ENCODE measurements at places on chromosomes 2 and 18.

- no peak for DNase-seq
Measured at GRCh38 chr2:5343785-5344335, 348.3 kb upstream of the SOX11 start.

DNA sequence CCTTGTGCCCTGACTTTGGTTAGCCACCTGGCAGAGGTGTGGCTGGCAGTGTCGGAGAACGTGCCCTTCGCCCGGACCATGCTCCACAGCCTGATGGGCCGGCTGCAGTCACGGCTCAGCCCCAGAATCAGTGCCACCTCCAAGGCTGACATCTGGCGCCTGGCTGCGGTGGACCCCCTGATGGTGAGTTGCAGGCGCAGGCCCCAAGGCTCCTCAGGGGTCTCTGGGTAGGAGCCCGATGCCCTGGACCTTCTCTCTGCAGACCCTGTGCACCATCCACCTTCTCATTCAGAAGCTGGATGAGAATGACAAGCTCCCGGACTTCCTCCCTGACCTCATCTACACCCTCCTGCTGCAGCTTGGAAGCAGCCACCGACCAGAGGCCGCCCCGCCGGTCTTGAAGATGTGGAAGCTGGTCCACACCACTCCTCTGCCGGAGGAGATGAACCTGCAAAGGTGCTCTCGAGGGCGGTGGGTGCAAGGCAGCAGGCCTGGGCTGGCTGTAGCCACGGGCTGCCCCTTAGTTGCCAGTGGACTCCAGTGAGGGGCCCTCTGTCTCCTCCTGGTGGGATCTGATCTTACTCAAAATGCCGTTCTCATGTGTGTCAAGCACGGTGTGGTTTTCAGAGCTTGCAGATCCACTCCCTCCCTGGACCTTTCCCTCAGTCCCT is 32.1 kb downstream of the HJURP start:
- DNase-seq = no peak

GRCh38 chr2:38387887-38388286 is 10.8 kb upstream of the ATL2 start:
- DNase-seq = no peak

DNA sequence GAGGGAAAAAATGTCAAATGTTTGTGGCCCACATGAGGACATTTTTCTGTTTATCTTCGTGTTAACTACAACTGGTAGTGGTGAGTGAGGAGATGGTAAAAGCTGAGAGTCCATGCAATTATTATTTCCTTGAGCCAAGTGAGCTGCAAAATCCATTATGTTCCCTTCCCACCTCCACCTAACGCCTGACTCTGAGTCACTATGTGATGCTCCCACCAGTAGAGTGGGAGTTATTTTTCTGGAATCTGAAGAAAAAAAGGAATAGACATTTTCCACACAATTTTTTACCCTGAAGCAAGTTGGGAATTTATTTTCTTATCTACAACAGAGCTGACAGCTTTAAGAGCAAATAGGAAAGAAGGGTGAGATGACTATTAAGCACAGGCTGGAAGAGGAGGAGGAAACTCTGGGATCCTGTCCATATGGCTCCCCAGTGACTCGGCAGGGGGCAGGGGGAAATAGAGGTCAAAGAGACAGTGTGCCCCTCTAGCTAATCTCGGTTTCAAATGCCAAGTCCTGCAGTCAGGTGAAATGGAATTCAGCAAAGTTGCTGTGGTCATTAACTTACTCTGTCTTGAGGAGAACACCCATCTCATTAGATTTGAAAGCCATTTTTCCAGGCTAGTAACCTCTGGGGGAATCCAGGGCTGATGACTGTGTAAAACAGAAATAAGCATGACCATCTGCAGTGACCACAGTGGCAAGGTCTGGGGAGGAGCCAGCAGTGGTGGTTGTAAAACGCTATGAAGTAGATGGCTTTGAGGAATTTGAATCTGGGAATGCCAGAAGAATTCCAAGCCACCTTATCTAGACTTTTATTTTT is 463.9 kb downstream of the STK39 start:
- peak; percentile 58 for DNase-seq

DNA sequence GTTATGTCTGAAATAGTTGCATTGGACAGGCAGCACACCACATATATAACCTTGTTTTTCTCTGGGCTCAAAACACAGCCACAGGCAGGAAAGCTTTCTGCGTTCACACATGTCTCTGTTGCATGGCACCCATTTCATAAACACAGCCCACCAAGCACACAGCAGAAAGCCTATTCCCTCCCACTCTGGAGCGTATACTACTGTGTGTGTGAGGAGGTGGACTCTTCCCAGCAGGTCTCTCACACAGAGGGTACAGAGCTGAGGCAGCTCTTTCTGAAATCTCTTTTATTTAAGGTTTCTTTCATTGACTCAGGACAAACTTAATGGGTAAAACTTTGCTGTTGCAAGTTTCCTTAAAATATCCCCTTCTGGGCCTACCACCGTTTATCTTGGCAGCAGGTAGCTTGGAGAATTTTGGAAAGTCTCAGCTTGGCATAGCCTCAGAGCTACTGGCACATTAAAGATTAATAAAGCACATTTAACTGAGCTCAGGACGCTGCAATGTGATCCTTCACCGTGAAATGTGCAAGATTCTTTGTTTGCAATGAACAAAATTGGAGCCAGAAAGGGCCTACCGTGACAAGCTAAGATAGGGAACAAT is 105.1 kb upstream of the NCKAP5 start:
- DNase-seq = no peak

- DNase-seq = peak; percentile 45
Measured at GRCh38 chr2:58710795-58711279, 469.7 kb upstream of the FANCL start.

DNA sequence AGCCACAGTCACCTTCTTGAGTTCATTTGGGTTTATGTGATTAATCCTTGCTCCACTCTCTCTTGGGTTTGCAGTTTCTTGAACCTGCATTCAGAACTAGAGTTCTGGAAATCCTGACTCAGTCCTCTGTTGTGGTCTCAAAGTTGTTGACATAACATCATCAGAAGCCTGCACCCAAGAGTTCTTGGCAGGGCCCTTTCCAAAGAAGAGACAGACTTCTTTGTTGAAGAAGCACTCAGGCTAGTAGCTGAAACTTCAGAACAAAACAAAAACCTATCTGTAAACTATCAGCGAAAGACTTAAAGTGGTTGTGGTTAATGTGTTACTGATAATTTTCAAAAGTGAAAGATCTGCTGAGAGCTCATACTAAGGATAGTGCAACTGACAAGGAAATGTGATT is 120.8 kb downstream of the FAM168B start:
- DNase-seq = no peak

DNA sequence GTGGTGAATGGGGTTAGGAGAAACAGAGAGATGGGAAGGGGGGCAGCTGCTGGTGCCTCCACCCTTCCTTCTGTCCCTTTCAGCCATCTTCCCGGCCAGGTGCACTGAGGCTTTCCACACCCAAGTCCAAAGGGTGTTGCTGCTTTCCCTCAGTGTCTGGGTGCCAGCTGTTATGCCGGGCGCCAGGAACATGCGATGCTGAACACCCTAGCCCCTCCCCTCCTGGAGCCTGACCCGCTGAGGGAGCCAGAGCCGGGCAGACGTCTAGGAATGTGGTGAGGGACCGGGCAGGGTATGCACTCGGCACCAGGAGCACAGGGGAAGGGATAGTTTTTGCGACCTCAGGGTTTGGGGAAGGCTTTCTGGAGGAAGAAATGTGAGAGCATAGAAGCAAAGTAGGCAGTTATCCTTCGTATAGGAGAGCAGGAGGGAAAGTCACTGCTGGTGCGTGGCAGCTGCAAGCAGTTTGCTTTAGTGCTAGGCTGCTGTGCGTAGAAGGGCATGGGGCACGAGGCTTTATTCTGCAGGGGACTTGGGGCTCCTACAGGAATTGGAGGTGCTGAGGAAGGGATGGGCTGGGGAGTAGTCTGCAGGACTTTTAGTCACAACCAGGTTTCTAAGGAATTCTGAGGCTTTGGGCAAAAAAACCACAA is 147.7 kb downstream of the TSN start:
- DNase-seq = no peak

GRCh38 chr18:49174478-49174877 is 223.7 kb upstream of the SMAD7 start:
- no peak for DNase-seq

GRCh38 chr18:25786758-25787157 is 303.7 kb downstream of the SS18 start:
- DNase-seq = no peak

DNA sequence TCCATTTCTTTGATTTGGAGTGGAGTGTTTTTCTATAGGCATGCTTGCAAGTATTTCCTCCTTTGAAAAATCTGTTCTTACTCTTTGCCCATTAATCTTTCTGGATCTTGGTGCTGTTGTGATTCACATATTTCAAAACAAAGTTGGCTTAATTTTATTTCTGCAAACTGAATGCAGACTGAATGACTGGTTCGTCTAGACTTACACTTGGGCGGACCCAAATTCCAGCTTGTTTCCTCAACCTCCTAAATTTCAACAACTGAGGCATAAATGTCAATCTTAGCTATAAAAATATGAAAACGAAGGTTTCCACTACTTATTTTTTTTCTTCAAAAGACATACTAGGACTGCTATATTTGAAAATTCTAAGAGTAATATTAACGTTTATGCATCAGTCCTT is 59.0 kb downstream of the ANKRD44 start:
- no peak for DNase-seq

- no peak for DNase-seq
Measured at GRCh38 chr2:119943058-119943457, 69.8 kb upstream of the EPB41L5 start.

GRCh38 chr2:141392517-141393213 is 738.2 kb downstream of the LRP1B start:
- no peak for DNase-seq

DNA sequence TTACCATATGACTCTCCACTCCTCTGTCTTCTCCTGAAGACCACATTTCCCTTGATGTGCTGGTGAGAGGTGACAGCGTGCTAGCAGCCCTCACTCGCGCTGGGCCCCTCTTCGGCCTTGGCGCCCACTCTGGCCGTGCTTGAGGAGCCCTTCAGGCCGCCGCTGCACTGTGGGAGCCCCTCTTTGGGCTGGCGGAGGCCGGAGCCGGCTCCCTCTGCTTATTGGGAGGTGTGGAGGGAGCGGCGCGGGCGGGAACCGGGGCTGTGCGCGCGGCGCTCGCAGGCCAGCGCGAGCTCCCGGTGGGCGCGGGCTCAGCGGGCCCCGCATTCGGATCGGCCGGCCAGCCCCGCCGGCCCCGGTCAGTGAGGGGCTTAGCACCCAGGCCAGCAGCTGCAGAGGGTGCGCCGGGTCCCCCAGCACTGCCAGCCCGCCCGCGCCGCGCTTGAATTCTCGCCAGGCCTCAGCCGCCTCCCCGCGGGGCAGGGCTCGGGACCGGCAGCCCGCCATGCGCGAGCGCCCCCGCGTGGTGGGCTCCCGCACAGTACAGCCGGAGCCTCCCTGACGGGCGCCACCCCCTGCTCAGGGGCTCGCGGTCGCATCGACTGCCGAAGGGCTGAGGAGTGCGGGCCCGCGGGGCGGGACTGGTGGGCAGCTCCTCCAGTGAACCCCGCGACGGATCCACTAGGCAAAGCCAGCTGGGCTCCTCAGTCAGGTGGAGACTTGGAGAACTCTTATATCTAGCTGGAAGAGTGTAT is 246.6 kb upstream of the REG3G start:
- DNase-seq = no peak

- DNase-seq = no peak
Measured at GRCh38 chr18:29596959-29597358, 1420.0 kb upstream of the CDH2 start.

DNA sequence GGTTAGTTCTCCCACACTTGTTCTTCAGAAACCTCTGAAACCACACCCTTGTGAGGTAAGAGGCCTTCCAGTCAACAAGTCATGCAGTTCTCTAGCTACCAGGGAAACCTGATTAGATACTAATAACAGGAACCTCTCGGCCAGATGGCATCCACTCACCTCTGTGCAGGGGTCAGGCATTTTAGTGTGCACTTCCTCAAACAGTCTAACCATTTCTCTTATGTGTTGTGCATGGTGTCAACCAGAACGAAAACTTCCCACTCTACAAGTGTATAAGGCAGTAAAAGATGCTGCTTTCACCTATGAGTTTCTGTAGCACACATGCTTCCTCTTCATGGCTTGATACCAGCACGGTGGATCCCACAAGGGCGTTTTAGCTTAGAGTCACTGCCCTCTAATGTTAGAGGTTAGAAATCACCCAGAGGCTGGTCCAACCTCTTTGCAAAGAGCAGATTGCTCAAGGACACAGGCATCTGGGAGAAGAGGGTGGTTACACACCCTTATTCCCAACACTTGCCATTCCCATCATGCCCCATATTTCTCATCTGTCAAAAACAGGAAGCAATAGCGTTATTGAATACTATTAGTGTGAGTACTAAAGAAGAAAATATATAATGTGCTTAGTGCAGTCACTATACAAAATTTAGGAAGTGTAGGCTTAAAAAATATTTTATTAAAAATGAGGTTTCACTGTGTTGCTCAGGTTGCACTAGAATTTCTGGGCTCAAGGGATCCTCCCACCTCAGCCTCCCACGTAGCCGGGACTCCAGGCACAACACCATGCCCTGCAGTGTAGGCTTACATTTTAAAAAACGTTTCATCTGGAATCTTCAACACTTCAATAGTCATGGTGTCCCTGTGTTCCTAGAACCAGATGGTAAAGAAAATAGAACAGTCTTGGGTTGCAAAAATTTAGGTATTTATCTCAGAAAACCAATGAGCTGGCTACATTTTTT is 34.5 kb upstream of the RAB31 start:
- DNase-seq = no peak

DNA sequence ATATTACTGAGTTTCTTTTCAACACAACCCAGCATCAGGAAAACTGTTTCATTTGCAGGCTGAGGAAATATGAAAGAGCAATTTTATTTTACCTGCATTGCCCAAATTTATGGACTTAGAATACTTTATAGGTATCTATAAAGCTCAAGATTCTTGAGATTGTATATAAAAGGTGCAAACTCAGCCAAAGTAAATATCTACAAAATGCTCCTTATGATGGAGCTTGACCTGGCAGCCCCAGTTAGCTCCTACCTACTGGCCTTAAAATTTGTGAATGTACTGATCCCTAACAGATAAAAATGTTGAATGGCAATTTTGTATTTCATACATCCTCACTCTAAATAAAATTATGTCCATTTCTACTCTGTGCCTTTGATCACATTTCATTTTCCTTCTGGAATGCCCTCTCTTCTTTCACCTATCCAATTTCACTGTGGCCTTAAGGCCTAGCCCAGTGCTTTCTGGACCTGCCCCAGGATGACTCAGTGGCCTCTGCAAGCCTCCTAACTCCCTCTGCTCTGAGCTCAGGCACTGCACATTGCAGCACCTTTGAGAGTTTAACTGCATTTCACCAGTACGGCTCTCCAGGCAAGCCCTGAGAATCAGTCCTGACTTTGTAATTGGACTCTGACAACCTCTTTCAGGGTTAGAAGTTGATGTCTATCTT is 125.9 kb downstream of the ANTXR1 start:
- peak; percentile 75 for DNase-seq

GRCh38 chr2:123958011-123958410 is 67.1 kb upstream of the CNTNAP5 start:
- no peak for DNase-seq

- DNase-seq = no peak
Measured at GRCh38 chr18:34320267-34320666, 95.6 kb upstream of the NOL4 start.

GRCh38 chr18:58635891-58636290 is 7.0 kb upstream of the ALPK2 start:
- no peak for DNase-seq

- peak; percentile 78 for DNase-seq
Measured at GRCh38 chr2:3460831-3461800, 58.2 kb downstream of the ADI1 start.
